ENCODE measurements at places on chromosomes 5 and 9.

DNA sequence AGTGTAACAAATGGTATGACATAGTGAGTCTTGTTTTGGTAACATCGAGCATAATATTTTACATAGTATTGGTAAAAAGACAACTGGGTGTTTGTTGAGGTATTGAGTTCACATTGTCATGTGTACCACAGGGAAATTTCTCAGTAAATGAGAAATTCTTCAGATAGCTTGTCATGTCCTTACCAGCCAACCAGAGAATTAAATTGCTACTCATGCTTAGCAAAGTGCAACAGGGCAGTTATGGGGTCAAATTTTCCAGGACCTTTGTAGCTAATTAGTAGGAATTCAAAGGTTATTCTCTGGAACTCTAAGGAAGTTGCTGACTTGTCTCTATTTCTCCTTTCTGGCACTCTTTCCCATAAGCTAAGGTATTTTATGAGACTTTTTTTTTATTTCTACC, 595.7 kb downstream of the EFNA5 start:
- no peak for DNase-seq

DNA sequence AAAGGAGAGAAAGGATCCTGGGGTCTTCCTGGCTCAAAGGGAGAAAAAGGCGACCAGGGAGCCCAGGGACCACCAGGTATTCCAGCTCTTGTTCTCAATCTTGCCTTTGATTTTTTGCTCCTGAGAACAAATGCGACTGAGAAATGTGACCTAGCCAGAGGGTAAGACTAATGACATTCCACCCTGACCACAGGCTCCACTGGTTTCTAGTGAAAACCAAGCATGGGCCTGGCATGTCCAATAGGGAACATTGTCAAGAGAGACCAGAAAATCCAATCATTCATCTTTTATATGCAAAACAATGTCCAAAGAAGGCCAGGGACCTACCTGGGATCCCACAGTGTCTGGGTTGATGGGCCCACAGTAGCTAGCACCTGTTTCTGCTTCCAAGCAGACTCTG, 50.3 kb upstream of the TGFBR1 start:
- no peak for DNase-seq

DNA sequence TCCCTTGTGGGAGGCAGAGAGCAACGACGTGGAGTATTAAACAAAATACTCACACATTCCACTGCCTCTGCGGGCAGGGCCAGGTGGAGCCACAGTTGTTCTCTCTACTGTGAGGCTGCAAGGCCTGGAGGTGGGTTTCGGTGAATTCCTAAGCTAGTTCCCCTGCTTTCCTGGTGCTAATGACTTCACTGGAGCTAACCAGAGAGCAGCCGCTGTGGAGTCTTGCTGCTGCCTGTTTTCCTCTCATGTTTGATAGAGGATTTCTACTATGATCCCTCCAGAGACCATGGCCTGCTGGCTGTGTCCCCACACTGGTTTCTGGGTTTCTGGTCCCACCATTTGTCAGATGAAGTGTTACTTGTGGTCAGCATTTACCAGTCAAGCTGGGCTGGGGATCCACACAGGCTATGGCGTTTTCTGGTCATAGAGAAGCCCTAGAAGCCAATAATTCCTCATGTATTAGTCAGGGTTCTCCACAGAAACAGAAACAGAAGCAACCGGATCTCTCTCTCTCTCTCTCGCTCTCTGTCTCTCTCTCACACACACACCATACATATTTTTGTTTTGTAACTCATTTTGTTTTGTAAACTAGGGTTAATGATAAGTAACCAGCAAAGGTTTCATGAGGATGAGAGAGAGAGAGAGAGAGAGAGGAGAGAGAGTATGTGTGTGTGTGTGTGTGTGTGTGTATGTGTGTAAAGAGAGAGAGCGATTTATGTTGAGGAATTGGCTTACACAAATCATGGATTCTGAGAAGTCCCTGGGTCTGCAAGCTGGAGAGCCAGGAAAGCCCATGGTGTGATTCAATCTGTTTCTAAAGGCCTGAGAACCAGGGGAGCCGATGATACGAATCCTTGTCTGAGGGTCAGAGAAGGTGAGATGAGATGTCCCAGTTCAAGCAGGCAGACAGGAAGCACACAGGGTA, 403.0 kb downstream of the GADD45G start:
- no peak for DNase-seq

DNA sequence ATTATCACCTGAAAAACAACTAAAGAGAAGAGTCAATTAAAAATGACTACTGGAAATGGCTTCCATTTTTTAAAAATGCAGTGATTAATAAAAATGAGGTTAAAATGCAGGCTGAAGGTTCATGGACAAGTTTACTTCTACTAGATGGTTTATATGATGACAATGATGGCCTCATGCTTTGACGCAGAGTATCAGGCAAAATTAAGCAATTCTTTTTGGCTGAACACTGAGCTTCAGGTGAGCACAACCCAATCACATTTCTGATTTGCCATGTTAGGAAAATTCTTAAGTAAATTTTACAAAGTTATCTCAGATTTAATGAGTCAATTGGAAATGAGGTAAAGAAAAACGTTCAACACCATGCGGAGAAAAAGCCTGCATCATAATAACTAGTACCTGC, 22.3 kb downstream of the DMGDH start:
- DNase-seq: no peak

- no peak for DNase-seq
Measured at GRCh38 chr9:16515207-16515606, 355.3 kb downstream of the BNC2 start.

GRCh38 chr5:139287890-139288635, 5.5 kb upstream of the MATR3 start:
- peak; percentile 47 for DNase-seq

GRCh38 chr5:135632798-135633197, 54.0 kb upstream of the CXCL14 start:
- DNase-seq: no peak

GRCh38 chr9:127184641-127185040, 62.2 kb upstream of the ANGPTL2 start:
- DNase-seq: no peak

GRCh38 chr9:6758498-6759184, 868 bp downstream of the KDM4C start:
- DNase-seq: peak; percentile 84

GRCh38 chr9:105220451-105220850, 24.0 kb upstream of the SLC44A1 start:
- DNase-seq: no peak

GRCh38 chr5:66658516-66658915, 62.3 kb downstream of the MAST4 start:
- DNase-seq: no peak

DNA sequence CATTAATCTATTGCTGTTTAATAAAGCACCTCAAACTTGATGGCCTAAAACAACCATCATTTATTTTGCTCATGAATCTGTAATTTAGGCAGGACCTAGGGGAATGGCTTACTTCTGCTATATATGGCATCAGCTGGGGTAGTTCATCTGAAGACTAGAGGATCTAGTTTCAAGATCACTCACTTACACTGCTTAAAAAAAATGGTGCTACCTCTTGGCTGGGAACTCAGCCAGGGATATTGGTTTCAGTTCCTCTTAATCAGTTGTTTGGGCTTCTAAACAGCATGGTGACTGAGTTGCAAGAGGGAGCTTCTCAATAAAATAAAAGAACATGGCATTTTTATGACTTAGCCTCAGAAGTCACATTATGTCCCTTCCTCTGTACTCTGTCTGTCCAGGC, 142.0 kb downstream of the FAM114A2 start:
- DNase-seq: peak; percentile 56

DNA sequence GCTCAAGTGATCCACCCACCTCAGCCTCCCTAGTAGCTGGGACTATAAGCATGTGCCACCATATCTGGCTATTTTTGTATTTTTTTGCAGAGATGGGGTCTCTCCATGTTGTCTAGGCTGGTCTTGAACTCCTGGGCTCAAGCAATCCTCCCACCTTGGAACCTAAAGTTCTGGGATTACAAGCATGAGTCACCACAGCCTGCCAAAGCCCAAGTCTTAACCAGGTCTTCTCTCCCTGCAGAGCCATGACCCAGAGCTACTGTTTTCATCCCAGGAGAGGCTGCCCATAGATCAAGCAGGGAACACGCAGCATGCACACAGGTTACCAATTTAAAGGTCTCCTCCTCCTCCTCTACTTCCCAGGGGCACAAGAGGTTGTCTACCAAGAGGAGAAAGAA, 29.7 kb downstream of the PCDHGC5 start:
- no peak for DNase-seq

DNA sequence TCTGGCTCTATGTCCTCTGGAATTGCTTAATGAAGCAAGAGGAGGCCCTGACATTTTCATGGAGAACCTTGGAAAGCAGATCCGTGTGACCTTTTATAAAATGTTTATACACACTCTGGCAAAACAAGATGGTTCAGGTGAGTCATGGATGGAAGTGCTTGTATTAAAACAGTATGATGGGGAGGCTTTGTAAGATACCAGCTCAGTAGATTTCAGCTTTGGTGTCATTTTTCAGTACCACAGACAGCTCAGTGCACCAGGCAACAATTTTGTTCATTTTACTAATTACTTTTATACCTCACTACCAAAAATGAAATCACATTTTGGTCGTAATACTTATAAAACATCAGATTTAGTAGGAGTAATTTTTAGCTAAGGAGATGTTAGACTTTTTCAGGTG, 5.2 kb downstream of the KCNN2 start:
- peak; percentile 15 for DNase-seq

DNA sequence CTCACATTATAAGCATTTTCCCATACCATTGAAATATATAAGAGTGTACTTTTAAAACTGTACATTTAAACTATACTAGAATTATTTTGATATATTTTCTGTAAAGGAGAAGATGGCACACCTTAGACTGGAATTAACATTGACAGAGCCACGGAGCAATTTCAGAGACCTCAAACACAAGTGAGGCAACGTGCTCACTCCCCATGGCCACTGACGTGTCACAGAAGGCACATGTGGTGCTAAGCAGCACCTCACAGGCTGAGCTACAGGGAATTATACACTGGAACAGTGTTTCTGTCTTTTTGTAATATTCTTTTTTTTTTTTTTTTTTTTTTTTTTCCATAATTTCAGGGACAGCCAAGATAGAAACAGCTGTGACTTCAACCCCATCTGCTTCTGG, 66.5 kb downstream of the NUP214 start:
- DNase-seq: no peak

GRCh38 chr5:154753792-154754191, 1.4 kb upstream of the LARP1 start:
- DNase-seq: peak; percentile 40

GRCh38 chr9:124011460-124012301, at the start of gene LHX2:
Gene LHX2, plus strand, starts transcription at chr9:124011768. Its CDS starts 581 bp downstream, at chr9:124012349.
- peak; percentile 80 for DNase-seq

GRCh38 chr5:4422247-4422646, 717.9 kb upstream of the ADAMTS16 start:
- DNase-seq: no peak

GRCh38 chr5:67770431-67771025, 445.0 kb upstream of the PIK3R1 start:
- DNase-seq: peak; percentile 42

DNA sequence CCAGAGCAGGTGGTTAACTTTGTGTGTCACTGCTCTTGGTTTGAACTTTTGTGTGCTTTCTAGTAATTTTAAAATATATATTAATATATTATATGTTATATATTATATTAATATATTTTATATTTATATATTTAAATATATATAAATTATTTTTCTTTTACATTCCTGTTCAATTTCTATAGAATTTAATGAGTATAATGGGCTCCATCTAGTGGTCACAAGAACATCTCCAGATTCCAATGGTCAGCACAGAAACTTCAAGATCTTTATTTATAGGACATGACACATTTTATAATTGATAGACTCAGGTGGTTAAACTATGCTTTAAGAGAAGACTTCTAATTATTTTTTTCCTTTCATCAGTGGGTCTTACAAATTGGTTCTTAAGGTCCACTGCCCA, 39.1 kb downstream of the COL23A1 start:
- DNase-seq: peak; percentile 54

DNA sequence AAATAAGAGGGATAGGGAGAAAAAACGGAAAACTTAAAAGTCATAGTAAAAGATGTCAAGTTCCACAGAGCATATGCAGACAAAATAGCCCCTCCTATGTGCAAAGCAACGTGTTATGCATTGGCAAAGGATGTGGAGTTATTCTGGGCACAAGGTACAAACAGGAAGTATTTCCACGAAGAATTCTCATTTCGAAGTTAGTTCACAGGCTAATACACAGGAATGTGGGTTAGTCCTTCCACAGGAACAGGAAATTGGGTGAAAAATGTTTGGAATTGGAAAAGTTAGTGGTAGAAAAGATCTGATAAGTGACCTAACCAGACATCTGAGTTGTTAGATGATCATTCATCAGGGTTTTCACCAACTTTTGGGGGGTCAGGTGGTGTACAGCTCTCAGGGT, 326.6 kb downstream of the EBF1 start:
- no peak for DNase-seq

DNA sequence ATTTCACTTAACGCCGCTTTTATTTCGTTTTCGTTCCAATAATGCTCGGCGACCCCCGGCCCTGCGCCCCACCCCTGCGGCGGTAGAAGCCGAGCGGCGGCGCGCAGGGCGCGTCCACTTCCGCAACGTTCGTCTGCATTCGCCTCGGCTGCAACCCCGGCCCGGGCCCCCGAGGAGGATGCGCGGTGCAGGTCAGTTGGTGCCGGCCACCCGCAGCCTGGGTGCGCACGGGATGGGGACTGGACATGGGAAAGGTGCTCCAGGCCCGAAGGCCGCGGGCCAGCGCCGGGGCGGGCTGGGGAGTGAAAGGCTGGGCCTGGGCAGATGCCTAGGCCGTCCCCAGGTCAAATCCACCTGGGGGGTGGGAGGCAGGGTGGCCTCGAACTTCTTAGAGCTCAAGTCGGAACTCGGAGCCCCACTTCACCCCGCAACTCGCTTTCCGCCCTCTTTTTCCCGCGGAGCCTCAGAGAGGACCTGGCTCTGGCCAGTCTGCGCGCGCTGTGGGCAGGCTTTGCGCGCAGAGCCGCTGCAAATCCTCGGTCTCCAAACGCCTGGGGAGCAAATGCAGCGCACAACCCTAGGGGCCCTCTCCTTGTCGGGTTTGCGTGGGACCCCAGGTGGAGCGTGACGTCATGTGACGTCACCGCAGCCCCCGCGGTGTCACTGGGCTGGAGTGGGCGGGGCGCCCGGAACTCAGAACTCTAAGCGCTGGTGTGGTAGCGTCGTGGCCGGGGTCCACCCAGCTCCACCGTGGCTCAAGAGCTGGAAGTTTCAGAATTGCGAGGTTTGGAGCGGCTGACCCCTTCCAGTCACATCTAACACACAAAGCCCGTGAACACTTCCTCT, 3.3 kb downstream of the TLX3 start:
- DNase-seq: no peak

DNA sequence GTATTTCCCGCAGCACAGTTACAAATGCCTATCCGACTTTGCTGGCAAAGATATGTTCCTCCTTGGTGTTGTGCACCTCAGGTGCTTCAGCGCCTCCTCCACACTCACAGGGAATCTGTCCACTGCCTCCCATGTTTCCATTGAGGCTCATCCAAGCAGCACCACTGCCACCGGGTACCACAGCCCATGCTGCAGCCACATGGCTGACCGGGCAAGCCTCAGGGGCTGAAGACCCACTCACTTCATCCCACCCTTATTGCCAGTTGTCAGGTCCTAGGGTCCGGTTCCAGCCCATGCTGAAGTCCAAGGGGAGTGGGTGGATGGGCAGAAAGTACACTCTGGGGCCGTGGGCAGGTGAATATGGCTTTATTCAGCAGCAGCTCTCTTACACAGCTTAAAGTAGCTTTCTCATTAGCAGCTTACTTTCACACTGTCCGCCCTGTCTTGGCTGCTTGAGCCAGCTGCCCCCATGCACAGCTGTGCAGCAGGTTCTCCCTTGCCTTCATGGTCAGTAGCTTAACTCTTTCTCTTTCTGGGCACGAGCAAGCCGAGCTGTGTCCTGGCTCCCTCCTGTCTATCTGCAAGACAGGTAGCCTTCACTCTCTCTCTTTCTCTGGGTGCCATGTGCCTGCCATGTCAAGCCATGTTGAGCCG, 1052.3 kb downstream of the PTPRD start:
- no peak for DNase-seq
